ENCODE measurements at places on chromosomes 12 and 14.

- no peak for DNase-seq
Observed at GRCh38 chr14:94046696-94047250, 20.6 kb downstream of the OTUB2 start.

- no peak for DNase-seq
Observed at GRCh38 chr12:5487076-5487475, 55.2 kb downstream of the NTF3 start.

DNA sequence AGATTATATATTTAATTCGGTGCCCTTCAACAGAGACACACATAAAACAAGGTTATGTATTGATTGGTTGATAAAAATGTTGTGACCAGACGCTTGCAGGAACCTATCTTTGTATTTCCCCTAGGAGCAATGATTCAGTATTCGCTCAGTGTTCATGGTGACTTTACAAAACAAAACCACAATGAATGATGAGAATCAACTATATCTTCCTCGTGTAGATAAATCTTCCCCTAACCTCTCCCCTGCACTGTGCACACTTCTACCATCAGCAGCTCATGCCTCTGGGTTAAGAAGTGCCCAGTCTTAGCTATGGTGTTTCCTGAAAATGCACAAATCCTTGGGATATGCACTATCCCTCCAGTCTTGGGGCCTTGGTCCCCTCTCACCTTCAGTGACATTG lies 16.3 kb downstream of the RIN3 start:
- DNase-seq = no peak

GRCh38 chr14:33452995-33453394 lies 497.9 kb downstream of the EGLN3 start:
- no peak for DNase-seq

- no peak for DNase-seq
Observed at GRCh38 chr12:22533155-22533554, 11.2 kb downstream of the C2CD5 start.

GRCh38 chr12:130117233-130117632 lies 45.0 kb upstream of the FZD10 start:
- DNase-seq = no peak

- DNase-seq = no peak
Observed at GRCh38 chr12:41709463-41710285, 435.0 kb downstream of the GXYLT1 start.

GRCh38 chr14:37437490-37437889 lies 157.6 kb downstream of the FOXA1 start:
- DNase-seq = no peak

DNA sequence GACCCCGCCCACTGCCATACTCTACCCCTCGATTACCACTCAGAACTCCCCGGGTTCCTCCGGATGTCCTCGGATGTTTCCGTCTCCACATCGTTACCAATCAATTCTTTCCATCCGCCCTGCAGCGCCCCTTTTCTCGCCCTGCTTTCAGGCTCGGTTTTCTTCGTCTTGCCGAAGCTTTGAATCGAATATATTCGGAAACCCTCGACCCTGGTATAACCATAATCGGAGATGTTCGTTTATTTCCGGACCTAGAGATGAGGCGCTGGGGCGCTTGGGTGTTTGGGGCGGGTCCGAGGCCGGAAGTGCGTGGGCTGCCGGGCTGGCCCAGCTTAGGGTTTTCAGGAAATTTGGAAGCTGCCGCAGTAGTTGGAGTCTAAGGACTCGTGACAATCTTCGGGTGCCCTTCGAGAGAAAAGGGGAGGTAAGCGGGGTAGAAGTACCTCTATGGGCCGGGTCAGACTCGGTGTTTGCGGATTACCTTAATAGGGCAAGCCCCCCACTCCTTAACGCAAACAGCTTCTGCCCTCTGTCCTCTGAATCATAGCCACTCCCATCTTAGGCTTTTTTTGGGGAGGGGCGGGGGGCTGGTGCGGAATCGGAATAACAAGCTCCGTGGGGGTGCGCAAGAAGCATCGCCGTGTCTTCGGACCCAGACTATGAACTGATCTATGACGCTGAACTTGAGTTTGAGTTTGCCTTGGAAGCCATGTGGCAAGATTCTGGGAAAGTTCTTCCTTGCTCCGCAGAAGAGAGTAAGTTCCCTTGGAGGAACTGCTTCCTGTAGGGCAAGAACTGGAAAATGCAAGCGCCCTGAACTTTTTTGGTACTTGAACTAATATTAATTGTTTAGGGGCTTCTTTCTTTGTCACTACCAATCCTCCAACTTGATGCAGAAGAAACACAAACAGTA lies at the start of gene C14orf119:
C14orf119 (plus strand) TSS at position 310 of the 913 bp plus-strand sequence. CDS start 2,154 bp downstream, outside the sequence.
- peak; percentile 99 for DNase-seq

- no peak for DNase-seq
Observed at GRCh38 chr14:99064262-99064954, 207.6 kb downstream of the BCL11B start.

- no peak for DNase-seq
Observed at GRCh38 chr14:94677747-94678146, 65.6 kb downstream of the SERPINA3 start.

DNA sequence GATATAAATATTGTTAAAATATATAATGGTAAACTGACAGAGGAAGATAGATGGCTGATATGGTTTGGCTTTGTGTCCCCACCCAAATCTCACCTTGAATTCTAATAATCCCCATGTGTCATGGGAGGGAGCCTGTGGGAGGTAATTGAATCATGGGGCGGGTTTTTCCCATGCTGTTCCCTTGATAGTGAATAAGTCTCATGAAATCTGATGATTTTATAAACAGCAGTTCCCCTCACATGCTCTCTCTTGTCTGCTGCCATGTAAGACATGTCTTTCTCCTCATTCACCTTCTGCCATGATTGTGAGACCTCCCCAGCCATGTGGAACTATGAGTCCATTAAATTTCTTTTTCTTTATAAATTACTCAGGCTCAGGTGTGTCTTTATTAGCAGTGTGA lies 46.3 kb downstream of the PTCSC3 start:
- DNase-seq = no peak

GRCh38 chr12:11500861-11501230 lies 105.5 kb upstream of the PRB2 start:
- DNase-seq = no peak

DNA sequence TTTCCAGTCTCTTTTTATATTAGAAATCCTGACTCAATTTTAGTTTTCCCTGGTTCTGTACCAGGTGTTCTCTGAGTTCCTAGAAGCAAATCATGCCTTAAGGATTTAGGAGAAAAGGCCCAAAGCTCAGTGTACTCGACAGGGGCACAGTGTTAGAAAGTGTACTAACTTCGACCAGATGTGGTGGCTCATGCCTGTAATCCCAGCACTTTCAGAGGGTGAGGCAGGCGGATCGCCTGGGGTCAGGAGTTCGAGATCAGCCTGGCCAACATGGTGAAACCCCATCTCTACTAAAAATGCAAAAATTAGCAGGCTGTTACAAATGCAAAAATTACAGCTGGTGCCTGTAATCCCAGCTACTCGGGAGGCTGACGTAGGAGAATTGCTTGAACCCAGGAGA lies 12.0 kb downstream of the VEZT start:
- no peak for DNase-seq

All from activated naive CD4-positive, alpha-beta T cell treated with anti-CD3 and anti-CD28 coated beads, Interleukin-2, amount 50 U/mL, for 16 hours (primary cell).